ENCODE measurements at places on chromosomes 2 and 18.

DNA sequence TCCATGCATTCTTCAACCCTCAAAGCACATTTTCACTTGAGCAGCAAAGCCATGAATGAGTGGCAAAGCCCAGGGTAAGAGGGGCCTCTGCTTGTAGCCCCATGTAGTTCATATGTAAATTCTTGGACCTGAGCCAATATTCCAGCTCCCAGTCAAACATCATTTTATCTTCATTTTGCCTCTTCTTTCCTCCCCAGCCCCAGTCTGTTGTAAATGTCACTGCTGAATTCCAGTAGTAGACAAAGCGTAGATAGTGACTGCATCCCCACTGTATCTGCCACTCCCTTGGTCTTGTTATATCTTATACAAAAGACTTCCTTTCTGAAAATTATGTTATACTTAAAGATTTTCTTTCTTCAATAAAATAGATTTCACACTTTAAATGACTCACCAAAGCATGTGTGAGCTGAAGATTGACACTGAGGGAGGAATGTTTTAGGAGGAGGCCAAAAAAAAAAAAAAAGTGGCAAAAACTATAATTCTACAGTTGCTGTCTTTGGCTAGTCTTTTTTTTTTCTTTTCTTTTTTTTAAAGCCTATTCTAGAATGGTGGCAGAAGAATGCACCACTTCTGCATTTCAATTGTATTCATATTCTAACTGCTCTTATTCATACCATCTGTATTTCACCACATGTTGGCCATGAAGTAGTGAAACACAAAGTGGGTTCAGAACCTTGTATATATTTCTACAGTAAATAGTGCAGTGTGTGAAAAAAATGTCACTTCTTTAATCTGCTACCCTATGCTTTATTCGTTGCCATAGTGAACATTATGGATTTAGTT lies 306.1 kb downstream of the CPS1 start:
- DNase-seq = no peak

DNA sequence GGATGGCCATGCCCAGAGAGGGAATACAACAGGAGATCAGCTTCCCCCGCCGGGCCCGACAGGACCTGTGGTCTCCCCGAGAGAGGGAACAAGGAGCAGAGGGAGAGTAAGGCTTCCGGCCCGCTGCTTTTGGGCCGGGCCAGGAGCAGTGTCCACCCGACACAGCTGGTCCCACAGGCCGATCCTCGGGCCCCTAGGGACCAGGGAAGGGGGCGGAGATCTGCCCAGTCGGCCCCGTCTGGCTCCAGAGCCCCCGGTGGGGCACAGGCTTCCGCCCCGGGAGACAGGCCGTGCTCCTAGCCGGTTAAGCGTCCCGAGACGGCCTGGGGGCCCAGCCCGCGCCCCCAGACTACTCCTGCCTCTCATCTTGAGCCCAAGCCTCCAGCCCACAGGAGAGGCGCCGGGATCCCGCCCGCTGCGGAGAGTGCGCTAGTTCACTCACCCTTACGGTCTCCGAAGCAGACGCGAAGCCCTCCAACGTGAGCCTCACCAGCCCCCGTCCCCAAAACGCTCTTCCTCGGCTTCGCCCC lies at the start of gene MCFD2:
MCFD2 (minus strand) TSS at position 526 of the 530 bp plus-strand sequence. CDS start 6,635 bp downstream, outside the sequence.
- no peak for DNase-seq

DNA sequence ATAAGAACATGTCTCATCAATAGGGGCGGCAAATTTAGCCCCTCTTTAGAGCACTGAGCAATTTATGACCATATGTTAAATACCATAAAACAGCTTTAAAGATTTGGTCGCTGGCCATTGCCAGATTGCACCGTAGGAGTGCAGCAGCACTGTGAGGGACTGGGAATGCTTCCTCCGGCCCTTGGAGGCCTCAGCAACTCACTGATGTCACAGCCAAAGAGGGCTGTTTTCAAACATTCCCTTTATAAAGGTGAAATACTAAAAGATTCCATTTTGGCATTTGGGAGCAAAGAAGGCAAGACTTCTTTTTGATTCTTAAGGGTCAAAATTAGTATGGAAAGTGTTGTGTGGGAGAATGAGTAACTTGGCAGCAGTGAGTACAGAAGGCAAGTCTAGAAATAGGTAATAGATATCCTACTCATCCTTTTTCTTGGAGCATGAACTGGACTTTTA lies 63.7 kb downstream of the BABAM2 start:
- peak; percentile 29 for DNase-seq

DNA sequence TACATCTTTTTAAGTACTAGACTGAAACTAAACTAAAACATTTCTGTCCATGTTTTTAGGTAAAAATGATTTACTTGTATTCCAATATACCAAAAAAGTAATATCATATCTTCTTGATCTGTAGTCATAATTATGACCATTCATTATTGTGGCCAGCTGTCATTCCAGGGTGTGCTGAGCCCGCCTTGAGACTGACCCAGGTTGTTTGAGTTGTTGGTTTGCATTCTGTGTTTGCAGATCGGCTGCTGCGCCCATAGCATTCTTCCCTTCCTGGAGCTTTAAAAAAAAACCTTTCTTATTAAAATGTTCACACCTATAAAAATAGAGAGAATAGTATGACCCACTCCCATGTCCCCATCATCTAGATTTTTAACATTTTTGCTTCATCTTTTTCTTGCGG lies 101.9 kb downstream of the PRKCE start:
- no peak for DNase-seq

- no peak for DNase-seq
These were observed 212.0 kb downstream of the RAD51AP2 start for GRCh38 chr2:17306219-17306618.

- no peak for DNase-seq
These were observed 89.0 kb downstream of the LPIN1 start for GRCh38 chr2:11835403-11835802.

- no peak for DNase-seq
These were observed 1.2 kb downstream of the NEU2 start for GRCh38 chr2:233033672-233034071.

- DNase-seq = no peak
These were observed 220.8 kb upstream of the HDAC4 start for GRCh38 chr2:239621611-239622010.

GRCh38 chr2:20656561-20656960 lies 5.7 kb upstream of the HS1BP3 start:
- no peak for DNase-seq
